Neural progenitor cell (in vitro differentiated cells): ENCODE measurements at places on chromosomes 11 and 22.
A peak's percentile ranks its signal among the peaks of the same experiment; 100 is the strongest.

DNA sequence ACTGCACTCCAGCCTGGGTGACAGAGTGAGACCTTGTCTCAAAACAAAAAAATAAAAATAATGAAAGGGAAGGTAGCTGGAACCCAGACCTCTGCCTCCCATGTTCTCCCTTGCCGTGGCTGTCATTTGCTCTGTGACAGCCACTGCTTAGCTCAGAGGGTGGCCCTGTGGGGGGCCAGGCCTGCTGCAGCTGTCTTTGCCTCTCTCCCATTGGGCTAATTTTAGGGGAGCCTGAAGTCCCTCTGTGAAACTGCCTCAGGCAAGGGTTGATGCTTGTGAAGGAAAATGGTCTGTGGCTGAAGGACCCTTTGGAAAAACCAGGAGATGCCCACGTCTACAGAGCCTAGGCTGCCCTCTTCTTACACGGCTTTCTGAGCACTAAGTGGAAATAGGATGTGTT is 42.9 kb downstream of the C11orf91 start:
- DNase-seq, result no peak

DNA sequence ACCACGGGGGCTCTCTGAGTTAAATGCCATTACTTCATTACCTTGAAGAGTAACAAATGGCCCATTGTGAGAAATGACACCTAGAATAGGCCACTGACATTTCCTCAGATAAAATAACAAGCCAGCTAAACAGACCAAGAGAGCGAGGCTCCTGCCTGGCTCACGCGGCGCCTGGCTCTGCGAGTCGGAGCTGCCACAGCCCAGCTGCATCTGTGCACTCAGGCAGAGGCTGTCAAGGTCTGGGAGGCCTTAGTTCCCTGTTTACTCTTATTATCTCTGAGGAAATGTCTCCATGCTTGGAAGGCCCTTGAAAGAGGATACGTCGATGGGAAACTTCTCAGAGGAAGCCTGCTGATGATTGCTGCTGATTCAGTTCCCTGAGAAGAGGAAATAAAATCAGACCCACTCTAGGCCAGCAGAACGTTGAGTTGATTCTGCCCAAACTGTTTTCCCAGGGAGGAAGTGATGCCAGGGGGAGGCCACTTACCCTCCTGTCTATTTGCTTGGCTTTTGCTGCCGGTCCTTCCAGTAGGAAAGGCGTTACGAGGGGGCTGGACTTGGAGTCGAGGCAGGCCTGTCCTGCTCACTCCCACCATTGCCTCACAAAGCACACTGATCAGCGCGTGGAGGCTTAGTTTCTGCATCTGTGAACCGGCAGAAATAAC is 208.8 kb downstream of the TBC1D22A start:
- DNase-seq, result peak; percentile 25

DNA sequence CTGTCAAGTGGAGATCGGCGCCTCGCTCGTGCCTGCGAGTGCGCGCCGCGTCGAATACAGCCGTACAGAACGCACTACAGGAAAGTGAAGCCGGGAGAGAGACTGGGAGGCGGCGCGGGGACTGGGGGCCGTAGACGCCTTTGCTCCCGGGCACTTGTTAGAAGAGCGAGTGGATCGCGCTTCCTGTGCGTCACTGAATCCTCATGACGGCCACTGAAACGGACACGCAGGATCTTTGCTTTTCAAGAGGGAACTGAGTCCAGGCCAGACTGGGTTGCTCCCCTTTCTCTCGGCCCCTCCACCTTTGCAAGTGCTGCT is 314 bp downstream of the RIC8A start:
- DNase-seq, result no peak

DNA sequence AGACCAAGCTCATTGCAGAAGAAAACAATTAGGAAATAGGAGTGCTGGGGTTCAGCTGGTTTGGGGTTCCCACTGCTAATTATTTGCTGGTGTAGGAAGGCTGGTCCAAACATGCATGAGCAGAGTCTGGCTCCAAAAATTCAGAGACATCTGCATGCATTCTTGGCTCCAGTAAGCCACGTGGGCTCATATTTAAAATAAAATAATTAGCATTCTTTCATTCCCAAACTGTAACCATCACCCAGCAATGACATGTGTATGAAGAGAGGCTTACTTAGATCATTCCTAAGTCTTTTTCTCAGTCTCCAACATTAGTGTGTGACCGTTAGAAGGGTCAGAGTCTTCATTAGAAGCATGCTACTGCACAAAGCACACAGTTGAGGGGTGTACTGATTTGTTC is 58.4 kb downstream of the EFCAB6 start:
- no peak for DNase-seq

DNA sequence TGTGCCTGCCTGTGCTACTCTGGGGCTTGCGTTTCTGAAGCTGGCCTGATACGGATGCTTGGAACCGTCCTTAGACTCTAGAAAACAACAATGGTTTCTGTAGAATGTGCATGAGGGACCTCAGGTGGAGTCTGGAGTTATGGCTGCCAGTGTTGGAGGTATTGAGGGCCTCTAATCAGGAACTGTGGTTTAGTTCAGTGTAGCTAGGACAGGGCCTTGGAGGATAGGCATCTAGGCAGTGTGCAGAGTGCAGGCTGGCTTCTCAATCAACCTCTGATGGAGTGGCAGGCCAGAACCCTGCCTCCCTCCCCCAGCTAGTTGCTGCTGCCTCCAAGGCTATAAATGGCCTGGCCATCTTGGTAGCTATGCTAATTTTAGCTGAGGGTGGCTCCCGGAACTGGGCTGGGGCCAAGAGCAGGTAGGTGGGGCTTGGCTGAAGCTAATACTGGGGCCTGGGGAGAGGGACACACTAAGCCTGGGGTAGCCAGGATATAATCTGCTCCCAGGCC is 4.0 kb downstream of the STIM1 start:
- DNase-seq, result no peak

DNA sequence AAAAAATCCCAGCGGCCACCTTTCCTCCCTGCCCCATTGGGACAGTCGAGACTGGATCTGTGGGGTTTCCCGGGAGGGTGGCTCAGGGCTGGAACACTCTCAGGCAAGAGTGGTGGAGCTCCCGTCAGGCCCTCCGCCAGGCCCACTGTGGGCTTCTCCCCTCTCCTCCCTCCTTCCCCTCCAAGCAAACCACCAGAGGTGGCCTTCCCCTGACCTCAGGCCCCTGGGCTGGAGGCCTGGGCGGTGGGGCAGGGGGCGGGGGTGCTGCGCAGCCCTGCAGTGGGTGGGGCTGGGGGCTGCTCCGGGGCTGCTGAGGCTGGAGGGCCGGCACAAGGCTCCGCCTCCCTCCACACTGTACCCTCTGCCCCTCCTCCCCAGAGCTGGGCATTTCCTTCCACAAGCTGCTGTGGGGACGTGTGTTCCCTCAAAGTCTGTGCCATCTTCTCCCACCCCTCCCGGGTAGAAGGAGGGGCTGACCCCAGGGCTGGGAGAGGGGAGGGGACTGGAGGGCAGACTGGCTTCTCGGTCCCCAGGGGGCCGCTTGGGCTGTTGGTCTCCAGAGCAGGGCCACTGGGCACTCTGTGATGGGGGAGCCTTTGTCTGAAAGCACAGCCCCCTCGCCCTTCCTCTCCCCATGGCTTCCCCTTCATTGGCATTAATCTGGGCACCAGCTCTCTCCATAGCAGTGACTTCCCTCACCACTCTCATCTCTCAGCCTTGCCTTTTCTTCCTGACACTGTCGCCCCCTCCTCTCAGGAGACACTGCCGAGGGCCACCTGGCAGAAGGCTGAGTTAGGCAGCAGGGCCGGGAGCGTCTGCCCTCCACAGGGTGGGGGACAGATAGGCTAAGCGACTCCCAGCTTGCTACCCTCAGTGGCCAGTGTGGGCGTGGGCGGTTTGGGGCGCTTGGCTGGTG is 7.1 kb downstream of the RCOR2 start:
- DNase-seq, result peak; percentile 78

DNA sequence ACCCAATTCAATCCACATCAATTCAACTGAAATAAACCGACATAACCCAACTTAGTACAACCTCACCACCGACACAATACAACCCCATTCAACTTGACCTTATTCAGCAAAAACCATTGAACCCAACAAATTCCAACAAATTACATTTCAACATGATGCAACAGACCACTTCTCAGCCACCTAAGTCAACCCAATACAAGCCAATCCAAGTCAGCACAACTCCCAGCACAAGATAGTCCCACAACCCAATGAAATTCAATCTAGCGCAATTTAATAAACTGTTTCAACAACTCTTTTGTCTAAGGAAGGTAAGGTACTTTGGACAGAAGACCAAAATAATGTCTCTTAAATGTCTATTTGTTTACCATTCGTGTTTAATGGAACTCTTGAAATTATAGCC is 226.0 kb downstream of the MIAT start:
- DNase-seq, result no peak

DNA sequence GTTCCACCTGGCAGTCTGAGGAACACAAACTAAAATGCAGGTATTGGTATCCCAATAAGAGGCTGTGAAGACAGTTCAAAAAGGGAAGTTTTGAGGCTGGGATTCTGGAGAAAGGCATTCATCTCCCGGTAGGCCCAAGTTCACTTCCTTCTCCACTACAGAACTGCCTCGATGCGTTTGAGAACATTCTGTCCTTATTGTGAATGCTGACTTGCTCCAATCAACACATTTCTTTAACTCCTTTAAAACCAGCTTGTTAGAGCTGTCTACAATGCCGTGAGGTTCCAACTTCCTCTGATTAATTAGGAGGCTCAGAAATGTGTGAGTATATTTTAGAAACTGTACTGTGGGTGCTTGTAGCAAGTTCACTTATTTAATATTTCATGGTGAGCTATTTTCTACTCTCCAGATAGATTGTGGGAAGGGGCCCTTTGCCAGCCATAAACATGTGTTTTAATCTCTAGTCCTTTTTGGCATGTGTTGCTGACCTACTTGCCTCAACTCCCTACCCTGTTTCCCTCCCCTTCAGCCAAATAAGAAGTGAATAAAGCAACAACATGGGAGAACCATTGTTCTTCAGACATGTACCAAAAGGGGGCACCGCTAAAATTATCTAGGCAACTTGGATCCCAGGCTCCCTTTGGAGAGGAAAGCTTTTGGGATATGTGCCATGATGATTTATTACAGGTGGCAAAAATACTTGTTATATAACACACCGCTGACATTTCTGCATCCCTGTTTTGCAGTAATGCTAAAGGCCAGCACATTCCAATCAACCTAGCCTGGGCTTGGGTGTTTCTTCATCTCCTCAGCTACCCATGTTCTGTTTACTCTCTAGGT is 245.6 kb downstream of the BLID start:
- no peak for DNase-seq

DNA sequence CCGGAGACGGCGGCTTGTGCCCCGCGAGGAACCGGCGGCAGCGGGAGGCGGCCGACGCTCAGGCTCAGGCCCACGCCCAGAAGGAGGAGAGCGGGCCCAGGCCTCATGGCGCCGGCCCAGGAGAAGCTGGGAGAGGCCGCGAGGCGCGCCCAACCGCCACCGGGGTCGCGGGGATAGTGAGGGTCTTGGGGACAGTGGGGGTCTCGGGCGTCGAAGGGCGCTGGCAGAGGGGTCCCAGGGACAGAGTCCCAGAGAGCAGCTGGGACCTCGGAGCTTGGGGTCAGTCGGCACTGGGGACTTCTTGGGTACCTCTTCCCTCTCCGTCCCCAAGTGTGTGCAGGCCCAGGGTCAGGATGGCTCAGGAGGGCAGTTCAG is at the start of gene PKDREJ:
Gene PKDREJ, minus strand, starts transcription at position 128 of the 375 bp plus-strand sequence. Its CDS starts 21 bp downstream, at position 107.
- no peak for DNase-seq

- no peak for DNase-seq
These were observed 47.2 kb downstream of the CCDC83 start for GRCh38 chr11:85902353-85902752.

GRCh38 chr11:113251281-113251680 is 63.1 kb upstream of the TTC12 start:
- no peak for DNase-seq

DNA sequence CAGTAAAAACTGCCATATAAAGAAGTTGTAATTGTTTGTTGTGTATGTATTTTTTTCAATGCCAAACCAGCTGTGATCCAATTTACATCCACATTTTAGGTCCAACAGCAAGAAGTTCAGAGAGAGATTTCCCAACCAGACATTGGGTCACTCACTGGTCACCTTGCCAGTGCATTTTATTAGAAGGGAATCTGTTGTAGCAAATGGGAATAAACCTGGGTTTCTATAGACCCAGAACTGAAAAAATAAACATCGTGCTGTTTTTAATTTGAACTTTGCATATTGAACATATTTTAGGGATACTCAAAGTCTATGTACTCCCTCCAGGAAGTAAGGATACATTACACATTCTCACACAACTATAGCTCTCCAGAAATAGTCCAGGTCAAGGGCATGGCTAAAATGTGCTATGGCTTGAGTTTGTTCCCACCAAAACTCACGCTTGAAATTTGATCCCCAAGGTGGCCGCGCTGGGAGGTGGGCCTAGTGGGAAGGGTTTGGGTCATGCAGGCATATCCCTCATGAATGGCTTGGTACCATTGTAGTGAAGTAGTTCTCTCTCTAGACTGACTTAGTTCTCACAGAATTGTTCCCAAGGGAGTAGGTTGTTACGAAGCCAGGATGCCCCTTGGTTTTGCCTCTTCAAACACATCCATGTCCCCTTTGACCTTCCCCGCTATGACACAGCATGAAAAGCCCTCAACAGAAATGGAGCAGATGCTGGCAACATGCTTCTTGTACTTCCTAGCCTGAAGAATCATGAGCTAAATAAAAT is 90.9 kb downstream of the RRAS2 start:
- no peak for DNase-seq

- DNase-seq, result no peak
These were observed 128.7 kb downstream of the SPATA19 start for GRCh38 chr11:133716602-133717001.

DNA sequence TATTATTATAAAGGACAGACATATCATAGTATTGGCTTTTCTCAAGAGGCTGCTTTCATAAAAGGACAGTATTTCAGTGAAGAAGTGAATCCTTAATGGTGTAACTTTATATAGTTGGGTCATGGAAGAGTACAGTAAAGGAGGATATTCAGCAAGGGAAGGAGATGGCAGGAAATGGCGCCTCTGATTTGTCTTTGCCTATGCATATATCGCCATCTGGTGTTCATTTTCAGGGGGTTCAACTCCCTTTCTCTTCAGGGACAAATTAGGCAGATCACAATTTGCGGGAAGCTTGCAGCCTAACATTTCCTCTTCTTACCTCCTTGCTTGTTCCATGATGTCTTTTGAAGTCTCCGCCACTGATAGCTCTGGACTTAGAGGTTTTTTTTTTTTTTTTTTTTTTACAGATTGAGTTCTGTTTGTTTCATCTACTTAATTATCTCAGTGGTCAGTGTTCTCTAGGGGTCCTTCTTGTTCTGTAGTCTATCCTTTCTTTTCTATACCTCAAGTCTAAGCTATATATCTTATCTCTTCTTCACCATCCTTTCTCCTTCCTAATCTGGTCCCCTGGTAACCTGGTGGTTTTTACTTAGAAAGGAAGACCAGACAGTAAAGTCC is 21.8 kb upstream of the RRM1 start:
- DNase-seq, result peak; percentile 80

GRCh38 chr11:75498556-75499255 is 27.0 kb downstream of the GDPD5 start:
- DNase-seq, result no peak

GRCh38 chr11:134759855-134760254 is 347.8 kb upstream of the B3GAT1 start:
- DNase-seq, result no peak

DNA sequence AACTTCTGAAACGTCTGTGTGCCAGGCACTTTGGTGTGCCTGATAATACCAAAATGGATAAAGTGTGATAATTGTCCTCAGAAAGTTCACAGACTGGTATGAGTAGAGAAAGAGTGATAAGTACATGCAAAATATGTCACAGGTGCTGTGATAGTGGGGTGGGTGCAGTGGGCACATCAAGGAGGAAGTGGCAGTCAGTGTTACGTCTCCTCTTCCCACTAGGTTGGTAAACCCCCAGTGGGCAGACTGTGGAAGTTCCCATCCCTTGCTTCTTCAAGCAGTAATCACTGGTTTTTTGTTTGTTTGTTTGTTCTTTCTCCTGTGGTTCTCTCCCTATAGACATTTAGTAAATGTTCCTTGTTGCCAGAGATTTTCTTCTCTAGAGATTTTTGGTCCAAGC is 5.4 kb downstream of the RNF121 start:
- no peak for DNase-seq
